ENCODE measurements at places on chromosomes 4 and X. TPM values are rescaled to one million over a fixed set of nuclear protein-coding genes. Genes with fewer than 3 reads are reported as not detected.

- H3K4me3 ChIP-seq: no peak overlapping the region
- no peaks in the 10 kb centered on the region for H3K27me3 ChIP-seq
- H3K27ac ChIP-seq: no peak overlapping the region
- H3K36me3 ChIP-seq: no peaks in the 10 kb centered on the region
Measured at GRCh38 chr4:112840061-112840460, 203.1 kb downstream of the LARP7 start.

- no peak overlapping the region for H3K27ac ChIP-seq
- H3K4me3 ChIP-seq: no peak overlapping the region
- no peak for DNase-seq
Measured at GRCh38 chrX:69177511-69178162, 12.4 kb upstream of the PJA1 start.

CTAG2 gene
- total RNA-seq: not detected

GRCh38 chr4:110091434-110092140 lies 106.8 kb downstream of the ELOVL6 start:
- no peak for DNase-seq
- H3K27ac ChIP-seq: no peak overlapping the region
- no peaks in the 10 kb centered on the region for H3K27me3 ChIP-seq
- H3K36me3 ChIP-seq: no peaks in the 10 kb centered on the region
- H3K4me3 ChIP-seq: no peak overlapping the region

MTNR1A gene
- total RNA-seq: not detected

DNA sequence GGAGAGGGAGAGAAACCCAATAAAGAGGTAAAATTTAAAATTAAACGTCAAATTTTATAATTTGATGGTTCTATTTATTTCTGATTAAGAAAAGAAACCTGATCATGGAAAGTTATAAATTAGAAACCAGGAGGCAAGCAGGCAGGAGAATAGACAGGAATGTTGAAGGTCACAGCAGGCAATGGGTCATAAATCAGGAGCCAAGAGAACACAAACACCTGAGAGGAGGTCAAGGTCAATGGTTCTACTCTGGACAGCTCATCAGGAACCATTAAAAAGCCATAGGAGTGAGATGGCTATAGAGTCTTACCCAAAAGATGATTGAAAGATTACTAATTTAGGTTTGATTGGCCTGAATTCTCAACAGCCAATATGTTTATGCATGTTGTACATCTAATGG lies 126.9 kb upstream of the HCCS start:
- no peak for DNase-seq
- H3K4me3 ChIP-seq: no peak overlapping the region
- H3K27ac ChIP-seq: no peak overlapping the region
- H3K4me1 ChIP-seq: no peaks in the 10 kb centered on the region
- H3K36me3 ChIP-seq: no peaks in the 10 kb centered on the region

DNA sequence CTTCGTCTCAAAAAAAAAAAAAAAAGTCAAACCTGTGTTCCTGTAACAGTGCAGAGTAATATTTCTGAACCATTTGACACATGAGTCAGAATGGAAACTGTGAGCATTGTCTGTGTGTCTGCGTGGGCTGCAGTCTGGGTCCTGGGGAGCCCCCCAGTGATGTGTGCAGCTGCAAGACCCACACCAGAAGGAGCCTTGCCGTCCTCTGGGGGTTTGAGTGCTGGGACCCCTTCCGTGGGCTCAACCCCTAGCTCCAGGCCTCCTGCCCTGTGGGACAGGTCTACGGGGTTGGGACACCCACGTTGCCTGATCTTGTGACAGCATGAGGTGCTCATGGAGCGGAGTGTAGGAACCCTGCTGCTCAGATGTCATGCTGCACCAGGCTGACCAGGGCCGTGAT lies 43.7 kb downstream of the DDX3X start:
- no peaks in the 10 kb centered on the region for H3K36me3 ChIP-seq
- no peak overlapping the region for H3K4me3 ChIP-seq
- H3K4me1 ChIP-seq: no peaks in the 10 kb centered on the region
- H3K27me3 ChIP-seq: no peaks in the 10 kb centered on the region

ATP2B3 gene
- total RNA-seq: not detected

DNA sequence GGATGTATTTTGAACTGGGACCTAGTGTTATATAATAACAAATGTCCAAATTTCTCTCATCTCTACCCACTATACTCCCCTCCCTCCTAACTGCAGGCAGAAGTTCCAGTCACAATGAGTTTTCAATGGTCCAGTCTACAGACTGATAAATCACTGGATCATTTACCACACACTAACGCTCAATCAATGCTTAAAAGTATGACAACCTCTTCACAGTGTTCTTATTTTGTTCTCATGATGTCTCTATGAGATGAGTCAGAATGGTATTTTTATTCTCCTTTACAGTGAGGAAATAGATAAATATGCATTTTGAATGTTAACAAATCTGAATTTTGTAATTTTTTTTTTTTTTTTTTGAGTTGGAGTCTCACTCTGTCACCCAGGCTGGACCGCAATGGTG lies 83.7 kb upstream of the ETNPPL start:
- H3K36me3 ChIP-seq: no peaks in the 10 kb centered on the region
- H3K27ac ChIP-seq: no peak overlapping the region
- no peak for DNase-seq
- no peaks in the 10 kb centered on the region for H3K4me1 ChIP-seq
- H3K4me3 ChIP-seq: no peak overlapping the region
- H3K27me3 ChIP-seq: no peaks in the 10 kb centered on the region

GJB1 gene
- total RNA-seq: 22.5 TPM

GRCh38 chr4:141081921-141082395 lies 51.3 kb downstream of the RNF150 start:
- DNase-seq: no peak
- no peak overlapping the region for H3K4me3 ChIP-seq
- H3K27me3 ChIP-seq: no peaks in the 10 kb centered on the region
- no peak overlapping the region for H3K27ac ChIP-seq
- no peaks in the 10 kb centered on the region for H3K4me1 ChIP-seq

- H3K27ac ChIP-seq: no peak overlapping the region
- no peaks in the 10 kb centered on the region for H3K27me3 ChIP-seq
- H3K4me1 ChIP-seq: no peaks in the 10 kb centered on the region
Measured at GRCh38 chrX:54758114-54759055, 39.7 kb downstream of the ITIH6 start.

DNA sequence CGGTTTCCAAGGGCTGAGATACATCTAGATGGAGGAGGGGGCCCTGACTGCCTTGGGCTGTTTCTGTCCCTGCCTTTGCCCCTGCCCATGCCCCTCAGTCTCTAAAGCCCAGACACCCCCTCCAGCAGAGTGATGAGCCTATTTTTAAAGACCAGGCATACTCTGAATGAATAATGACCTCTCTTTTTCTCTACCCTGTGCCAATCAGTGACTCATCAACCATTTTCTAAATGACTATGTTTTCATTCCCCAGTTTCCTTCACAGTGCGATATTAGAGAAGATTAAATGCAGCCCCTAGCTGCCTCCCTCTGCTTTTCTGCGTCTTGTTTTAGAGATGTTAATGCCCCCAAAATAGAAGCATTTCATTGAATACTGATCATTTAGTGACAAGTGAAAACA lies 15.5 kb upstream of the NHS start:
- H3K4me1 ChIP-seq: no peaks in the 10 kb centered on the region
- DNase-seq: no peak
- H3K27ac ChIP-seq: peak overlapping the region; percentile 29
- no peaks in the 10 kb centered on the region for H3K36me3 ChIP-seq
- H3K27me3 ChIP-seq: no peaks in the 10 kb centered on the region

GRCh38 chrX:16992951-16993350 lies 46.5 kb downstream of the REPS2 start:
- no peak overlapping the region for H3K27ac ChIP-seq
- H3K4me1 ChIP-seq: no peaks in the 10 kb centered on the region
- H3K27me3 ChIP-seq: no peaks in the 10 kb centered on the region
- H3K36me3 ChIP-seq: no peaks in the 10 kb centered on the region
- no peak for DNase-seq

Data from tibial nerve (tissue), 4 donors.